H7 (cell line): ENCODE measurements at places on chromosomes 3 and 15. TPM values are rescaled to one million over a fixed set of nuclear protein-coding genes. Genes with fewer than 3 reads are reported as not detected.

The TBC1D23 gene
- 63.0 and 121 TPM in 2 replicates for total RNA-seq

The DNAH1 gene
- total RNA-seq: 0.48 and 2.0 TPM in 2 replicates

The DPPA2 gene
- total RNA-seq: 10.3 and 17.7 TPM in 2 replicates

The LDHAL6B gene
- not detected in 2 replicates for total RNA-seq

The PP2D1 gene
- not detected in 2 replicates for total RNA-seq

The CAMKV gene
- 38.6 and 46.8 TPM in 2 replicates for total RNA-seq

The XXYLT1 gene
- total RNA-seq: 40.9 and 42.6 TPM in 2 replicates

The NPAP1 gene
- total RNA-seq: not detected in 2 replicates

The SCAANT1 gene
- not detected in 2 replicates for total RNA-seq

The POLQ gene
- total RNA-seq: 9.4 and 13.3 TPM in 2 replicates

The P2RY14 gene
- total RNA-seq: not detected in 2 replicates

The CCRL2 gene
- total RNA-seq: not detected in 2 replicates

The XYLB gene
- total RNA-seq: 1.5 and 1.6 TPM in 2 replicates

The TEX9 gene
- total RNA-seq: 7.2 and 8.8 TPM in 2 replicates

The SLC38A3 gene
- 0.21 and 0.22 TPM in 2 replicates for total RNA-seq

GRCh38 chr3:43688245-43688650 is 2.5 kb upstream of the ABHD5 start:
- no peak for DNase-seq

DNA sequence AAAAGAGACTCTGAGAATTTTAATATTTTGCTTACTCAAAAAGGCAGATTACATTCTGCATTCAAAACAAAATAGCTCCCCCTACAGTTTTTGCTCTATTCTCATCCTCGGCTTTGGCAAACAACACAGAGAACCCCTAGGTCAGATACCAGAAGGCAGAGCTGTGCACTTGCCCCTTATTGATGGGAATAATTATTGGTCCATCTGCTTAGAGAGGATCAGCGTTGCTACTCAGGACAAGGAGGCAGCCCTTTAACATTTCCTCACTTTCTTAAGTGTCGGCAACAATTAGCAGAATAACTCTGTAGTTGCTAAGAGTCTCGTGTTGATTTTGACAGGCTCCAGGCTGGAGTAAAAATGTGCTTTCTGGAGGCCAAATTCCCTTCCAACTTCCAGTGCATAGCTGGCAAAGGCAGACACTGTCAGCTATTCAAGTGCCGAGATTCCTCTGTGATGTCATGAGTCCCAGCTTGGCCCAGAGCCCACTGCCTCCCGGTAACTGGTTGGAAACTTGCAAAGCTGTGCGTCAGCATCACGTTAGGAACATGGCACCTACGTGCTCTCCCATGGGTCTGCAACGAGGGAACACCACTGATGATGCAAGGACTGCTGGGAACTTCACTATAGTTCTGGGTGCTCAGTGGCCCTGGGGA is 482.7 kb upstream of the ADAMTS9 start:
- peak; percentile 18 for DNase-seq

DNA sequence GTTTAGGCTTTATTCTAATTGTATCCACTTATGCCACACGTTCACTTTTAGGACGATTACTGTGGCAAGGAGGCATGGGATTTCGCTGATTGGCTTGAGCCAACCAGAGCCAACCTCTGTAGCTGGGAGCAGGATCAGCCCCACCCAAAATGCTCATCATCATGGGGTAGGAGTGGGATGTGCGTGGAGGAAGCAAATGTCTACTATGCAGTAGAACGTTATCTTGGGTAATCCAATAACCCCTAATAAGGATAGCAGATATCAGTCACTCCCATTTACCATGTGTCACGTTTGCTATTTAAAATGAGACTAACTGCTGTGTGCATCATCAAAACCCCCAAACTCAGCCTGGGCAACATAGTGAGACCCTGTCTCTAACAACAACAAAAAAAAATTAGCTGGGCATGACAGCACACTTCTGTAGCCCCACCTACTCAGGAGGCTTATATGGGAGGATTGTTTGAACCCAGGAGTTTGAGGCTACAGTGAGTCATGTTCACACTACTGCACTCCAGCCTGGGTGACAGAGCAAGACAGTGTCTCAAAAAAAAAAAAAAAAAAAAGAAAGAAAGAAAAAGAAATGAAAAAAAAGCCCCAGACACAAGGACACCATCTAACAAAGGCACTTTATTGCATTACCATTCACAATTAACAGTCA is 17.8 kb upstream of the ITGB5 start:
- no peak for DNase-seq

GRCh38 chr3:31924610-31925270 is 56.3 kb downstream of the OSBPL10 start:
- DNase-seq: no peak

- DNase-seq: no peak
Observed at GRCh38 chr3:136473716-136474326, 223.7 kb downstream of the PCCB start.

DNA sequence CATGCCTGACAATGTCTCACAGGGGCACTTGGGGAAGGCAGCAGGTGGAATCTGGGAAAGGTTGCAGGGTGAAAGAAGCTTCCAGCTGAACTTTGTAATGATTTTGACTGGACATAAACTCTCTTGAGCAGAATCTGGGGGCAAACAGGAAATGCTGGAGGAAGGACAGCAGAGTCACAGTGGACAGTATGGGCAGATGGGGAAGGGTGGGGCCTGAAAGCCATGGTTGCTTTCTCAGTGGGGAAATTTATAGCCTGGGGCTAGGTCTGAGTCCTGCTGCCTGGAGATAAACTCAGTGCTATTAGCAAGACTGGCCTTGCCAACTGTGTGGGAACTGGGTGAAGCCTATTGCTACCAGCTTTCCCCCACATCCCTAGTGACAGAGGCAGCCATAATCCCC is 203.2 kb downstream of the OSBPL10 start:
- DNase-seq: no peak

GRCh38 chr3:4306860-4307259 is 3.7 kb downstream of the SETMAR start:
- no peak for DNase-seq

DNA sequence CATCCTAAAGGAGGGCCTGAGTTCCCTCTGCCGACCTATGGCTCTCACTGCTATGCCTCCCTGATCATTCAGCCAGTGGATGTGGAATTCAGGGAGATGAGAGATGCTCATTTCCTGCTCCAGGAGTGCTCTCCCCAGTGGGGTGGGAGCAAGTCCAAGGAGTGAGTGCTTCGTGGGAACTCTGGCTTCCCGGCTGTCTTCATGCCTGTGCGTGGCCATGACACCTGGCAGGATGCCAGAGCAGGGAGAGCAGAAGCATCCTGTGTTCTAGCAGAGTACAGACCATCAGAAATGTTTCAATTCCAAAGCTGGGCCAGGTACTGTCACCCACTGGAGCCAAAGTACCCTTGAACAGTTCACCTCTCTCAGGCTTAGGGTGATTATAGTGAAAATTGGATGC is 45.1 kb downstream of the APH1B start:
- no peak for DNase-seq

DNA sequence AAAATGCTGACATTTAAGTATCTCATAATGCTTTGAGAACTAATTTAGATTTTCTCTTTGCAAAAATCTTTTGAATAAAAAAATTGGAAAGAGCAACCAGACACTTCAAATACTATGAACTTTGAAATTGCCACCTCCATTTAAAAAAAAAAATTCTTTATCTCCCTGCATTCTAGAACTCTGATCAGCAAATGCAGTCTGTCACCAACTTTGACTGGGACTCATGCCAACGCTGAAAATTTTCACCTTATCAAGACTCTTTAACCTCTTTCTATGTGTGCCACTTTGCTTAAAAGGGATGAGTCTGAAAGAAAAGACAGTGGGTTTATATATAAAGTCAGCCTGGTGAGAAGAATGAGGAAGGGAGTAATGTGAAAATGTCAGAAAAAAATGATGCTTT is 191.2 kb upstream of the ARPP21 start:
- DNase-seq: no peak

DNA sequence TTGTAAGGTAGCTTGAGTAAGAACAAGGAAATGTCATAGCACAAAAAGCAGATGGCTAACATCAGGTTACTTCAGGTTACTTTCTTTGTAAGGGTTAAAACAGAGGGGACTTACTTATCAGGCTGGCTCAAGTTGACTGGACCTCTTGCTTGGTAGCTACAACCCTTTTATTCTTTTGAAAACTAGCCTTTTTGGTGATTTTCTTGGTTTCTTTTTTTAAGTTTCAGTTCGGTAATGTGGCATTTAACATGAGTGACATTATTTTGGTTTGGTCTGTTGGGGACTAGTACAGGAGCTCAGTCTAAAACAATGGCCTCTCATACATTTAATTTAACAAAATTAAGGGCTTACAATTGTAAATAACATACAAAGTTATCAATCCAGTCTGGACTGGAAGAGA is 621.4 kb downstream of the OTOL1 start:
- DNase-seq: no peak

GRCh38 chr3:113255100-113255853 is 43.9 kb downstream of the BOC start:
- DNase-seq: peak; percentile 70

DNA sequence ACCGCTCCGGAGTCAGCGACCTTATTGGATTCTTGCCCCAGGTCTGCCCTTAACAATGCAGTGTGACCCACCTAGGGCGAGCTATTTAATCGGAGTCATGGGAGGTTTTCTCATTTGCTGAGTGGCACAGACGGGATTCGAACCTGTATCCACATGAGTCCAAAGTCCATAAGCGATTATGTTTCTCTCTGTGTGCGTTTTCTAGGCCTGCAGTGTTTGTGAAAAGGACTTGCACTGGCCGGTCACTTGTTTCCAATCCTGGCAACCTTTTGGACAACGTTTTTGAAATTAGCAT is 691 bp upstream of the HDGFL3 start:
- DNase-seq: no peak

DNA sequence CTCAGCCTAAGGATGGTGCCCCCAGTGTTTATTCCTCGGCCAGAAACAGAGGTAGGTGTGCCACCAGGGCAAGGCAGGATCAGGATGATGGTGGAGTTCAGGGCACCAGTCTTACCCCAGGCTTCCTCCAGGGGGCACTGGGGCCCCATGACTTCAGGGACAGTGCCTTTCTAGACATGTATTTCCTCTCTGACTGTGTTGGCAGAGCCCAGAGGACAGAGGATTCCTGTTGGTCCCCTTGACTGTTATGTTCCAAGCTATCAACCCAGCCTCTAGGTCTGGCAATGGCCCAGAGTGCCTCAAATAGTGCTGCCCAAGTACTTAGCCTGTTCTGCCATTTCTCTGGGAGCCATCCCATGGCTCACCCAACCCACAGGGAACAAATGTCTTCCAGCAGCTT is 2.8 kb downstream of the HEMK1 start:
- peak; percentile 92 for DNase-seq

DNA sequence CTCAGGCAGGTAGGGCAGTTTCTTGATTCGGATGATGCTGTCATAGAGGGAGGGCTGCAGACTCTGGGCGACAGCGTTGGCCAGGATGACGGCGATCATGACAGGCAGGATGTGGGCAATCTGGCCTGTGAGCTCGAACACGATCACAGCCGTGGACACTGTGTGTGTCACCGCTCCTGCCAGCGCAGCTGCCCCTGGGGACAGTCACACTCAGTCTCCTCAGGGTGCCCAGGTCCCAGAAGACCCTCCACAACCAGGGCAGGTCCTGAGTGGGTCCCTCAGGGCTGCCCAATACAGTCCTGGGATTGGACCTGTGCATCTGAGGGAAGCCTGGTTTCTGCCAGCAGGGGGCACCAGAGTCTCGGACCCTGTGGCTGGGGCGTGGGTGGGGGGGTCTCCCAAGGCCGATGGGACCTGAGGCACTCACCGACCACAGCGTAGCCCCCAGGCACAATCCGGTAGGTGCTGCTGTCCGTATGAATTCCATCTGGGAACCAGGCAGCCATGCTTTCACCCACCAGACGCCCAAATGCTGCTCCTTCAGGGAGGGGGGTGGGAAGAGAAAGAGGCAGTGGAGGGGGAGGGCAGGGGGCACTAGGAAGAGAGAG is 7.2 kb downstream of the CLCN2 start:
- peak; percentile 94 for DNase-seq

GRCh38 chr15:63389902-63390670 is 8.4 kb upstream of the CA12 start:
- no peak for DNase-seq

DNA sequence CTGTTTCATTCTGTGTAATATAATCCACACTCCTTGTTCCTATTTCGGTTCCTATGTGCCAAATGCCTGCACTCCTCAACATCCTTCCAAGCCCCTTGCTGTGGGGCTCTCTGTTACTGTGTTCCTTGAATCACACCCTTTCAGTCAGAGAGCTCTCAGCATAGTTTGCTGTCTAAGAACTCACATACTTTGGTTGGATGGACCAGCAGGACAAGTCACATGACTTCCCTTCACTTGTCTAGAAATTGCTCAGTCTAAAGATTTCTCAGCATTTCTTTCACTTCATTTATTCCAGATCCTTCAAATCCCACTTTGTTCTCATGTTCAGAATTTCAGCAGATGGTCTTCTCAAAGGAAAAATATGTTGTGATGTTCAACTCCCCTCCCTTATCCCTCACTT is 203.5 kb upstream of the PFN2 start:
- no peak for DNase-seq

GRCh38 chr3:80238152-80238551 is 470.4 kb upstream of the ROBO1 start:
- DNase-seq: no peak

GRCh38 chr3:115638991-115639390 is 15.7 kb downstream of the GAP43 start:
- no peak for DNase-seq

GRCh38 chr3:178193846-178194245 is 342.4 kb upstream of the KCNMB2 start:
- no peak for DNase-seq

DNA sequence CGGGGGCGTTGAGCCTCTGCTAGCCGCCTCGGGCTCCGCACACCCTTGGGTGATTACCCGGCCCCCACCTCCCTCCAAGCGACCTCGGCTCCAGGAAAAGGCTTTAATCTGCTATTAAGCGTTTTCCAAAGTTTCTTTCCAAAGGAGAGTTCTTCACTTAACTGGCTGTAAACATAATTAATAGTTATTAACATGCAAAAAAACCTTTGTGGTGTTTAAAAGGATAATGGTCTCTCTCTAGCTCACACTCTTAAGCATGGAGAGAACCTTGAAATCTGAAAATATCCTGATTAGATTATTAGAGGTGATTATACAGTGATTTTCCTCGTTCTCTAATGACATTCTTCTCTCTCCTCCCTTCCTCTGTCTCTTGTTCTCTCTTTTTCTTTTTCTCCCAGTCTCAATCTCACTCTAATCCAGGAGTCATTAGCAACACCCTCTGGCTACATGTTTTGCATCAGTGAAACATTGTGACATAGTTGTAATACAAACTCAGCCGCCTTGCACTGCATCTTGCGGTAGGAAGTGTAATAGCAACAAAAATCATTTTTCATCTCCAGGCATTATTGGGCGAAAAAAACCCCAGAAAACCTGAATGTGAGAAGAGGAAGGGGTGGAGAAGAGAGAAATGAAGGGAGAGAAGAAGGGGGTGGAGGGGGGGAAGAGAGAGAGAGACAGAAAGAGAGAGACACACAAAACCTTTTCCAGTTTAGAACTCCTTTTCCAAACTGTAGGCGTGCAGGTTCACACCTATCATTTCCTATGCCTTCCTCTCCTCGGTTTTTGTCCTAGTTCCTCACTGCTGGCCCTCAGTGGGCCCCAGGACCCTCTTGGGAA is 24.4 kb downstream of the NR2F2 start:
- DNase-seq: peak; percentile 15
